ENCODE measurements at places on chromosomes 5 and 9. TPM values are rescaled to one million over a fixed set of nuclear protein-coding genes. Genes with fewer than 3 reads are reported as not detected.

Gene PCDHGA4
- total RNA-seq, result 3.0 TPM

Gene NSG2
- not detected for total RNA-seq

Gene CD274
- 29.7 TPM for total RNA-seq

Gene GABRP
- 0.66 TPM for total RNA-seq

Gene PCDHGA9
- total RNA-seq, result 3.9 TPM

Gene PTCD2
- 6.2 TPM for total RNA-seq

Gene PLAC8L1
- total RNA-seq, result 0.80 TPM
